Upper lobe of right lung (tissue), 1 donor: ENCODE measurements at places on chromosomes 5 and 9. TPM values are rescaled to one million over a fixed set of nuclear protein-coding genes. Genes with fewer than 3 reads are reported as not detected.
A peak's percentile ranks its signal among the peaks of the same experiment; 100 is the strongest.

KIF12 gene
- 6.2 TPM for total RNA-seq

MARCHF11 gene
- total RNA-seq: not detected

NR2F1-AS1 gene
- 16.2 TPM for total RNA-seq

C9orf153 gene
- total RNA-seq: 0.23 TPM

GRCh38 chr5:40486437-40487275 is 193.1 kb upstream of the PTGER4 start:
- DNase-seq: no peak

GRCh38 chr9:129889941-129890717 is 54.9 kb downstream of the USP20 start:
- peak; percentile 71 for DNase-seq

- DNase-seq: no peak
Observed at GRCh38 chr5:15344954-15345353, 155.0 kb upstream of the FBXL7 start.

DNA sequence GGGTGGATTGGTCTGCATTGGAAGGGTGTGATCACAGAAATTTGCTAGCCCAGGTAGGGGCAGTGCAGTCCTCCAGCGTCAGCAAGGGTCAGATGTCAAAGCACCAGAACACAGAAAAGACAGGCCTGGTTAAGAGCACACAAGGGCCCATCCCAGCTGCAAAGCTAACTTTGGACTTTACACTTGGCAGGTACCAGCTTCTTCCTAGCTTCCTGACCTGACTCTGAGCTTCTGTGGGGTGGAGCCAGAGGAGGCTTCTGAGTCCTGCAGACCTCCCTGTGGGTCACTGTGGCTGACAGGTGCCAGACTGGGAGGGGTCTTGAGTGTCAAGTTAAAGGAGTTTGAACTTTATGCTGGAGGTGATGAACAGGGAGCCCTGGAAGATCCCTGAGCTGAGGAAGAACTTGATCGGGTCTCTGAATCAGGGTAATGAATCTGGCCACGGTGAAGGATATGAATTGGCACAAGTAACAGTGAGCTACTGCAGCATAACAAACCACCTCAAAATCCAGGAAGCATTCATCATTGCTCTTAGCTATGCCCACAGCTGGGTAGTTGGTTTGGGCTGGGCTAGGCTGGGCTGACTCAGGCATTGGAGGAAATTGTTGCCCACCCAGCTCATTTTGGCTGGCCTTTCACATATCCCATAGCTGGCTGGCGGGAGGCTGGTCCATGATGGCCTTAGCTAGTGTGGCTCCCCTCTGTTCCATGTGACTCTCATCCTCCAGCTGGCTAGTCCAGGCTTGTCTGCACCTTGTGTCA is 63.4 kb downstream of the BARX1 start:
- DNase-seq: no peak

DNA sequence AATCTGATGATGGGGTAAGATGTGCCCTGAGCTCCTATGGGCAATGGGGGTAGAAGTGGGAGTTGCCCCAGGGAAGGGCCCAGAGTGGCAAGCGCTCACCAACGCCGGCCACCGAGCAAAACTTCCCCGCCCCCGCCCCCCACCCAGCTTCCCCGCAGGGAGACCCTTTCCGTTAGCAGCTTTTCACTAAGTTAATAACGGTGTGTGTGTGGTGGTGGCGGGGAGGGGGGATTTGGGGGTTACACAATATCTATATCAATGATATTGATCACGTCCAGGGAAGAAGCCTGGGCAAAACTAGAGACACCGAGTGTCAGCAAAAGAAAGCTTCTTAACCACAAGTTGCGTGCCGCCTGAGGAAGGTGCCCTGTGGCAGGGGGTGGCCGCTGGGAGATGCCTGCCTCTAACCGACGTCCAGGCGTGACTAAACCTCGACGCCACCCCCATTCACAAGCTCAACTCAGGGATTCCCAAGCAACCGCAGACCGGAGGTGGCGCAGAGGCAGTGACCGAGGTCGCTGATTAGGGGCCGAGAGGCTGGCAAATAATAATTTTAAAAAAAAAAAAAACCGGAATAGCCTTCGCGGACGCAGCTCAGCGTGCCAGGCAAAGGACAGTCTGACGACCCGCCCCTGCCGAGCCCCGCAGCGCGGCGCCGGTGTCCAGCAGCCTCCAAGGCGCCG is 222.6 kb downstream of the MEF2C start:
- DNase-seq: no peak

DNA sequence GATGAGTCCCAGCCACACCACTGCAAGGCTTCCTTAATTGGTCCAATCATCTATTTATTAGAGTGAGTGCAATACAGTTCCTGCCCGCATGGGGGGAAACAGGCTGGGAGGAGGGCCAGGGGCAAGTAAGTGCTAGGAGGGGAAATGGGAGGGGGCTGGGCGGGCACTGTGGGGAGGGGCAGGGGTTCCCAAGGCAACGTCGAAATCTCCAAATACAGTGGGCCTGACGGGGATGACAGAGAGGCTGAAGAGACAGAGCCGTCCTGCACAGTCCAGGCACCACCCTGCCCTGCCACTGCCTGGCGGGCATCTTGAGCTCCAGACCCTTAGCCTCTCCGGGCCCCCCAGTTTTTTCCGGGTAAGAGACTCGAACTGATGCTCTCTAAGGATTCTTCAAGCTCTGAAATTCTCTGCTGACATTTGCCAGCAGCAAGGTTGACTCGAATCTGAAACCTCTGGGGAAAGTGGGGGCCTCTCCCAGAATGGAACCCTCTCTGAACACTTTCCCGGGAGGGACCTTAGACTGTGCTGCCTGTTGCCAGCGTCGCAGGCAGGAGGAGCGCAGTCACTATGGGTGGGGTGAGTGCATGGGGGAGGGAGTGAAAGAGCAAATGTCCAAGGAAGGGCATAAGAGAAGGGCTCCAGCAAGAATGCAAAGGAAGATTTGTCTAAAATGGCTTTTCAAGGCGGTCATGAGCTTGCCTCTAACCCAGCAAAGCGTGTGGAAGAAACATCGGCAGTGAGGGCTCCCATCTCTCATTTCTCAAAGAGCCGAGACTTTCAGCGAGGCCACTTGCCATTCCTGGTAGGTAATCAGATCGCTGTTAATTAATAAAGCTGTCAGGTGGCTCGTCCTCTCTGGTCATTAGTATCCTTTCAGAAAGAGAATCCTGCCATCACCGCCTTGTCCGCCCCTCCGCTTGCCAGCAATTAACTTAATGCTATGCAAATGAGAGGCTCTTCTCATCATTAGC is 99.0 kb downstream of the GTF3C4 start:
- DNase-seq: peak; percentile 79

- DNase-seq: no peak
Observed at GRCh38 chr9:68462105-68462775, 78.4 kb downstream of the TMEM252 start.

DNA sequence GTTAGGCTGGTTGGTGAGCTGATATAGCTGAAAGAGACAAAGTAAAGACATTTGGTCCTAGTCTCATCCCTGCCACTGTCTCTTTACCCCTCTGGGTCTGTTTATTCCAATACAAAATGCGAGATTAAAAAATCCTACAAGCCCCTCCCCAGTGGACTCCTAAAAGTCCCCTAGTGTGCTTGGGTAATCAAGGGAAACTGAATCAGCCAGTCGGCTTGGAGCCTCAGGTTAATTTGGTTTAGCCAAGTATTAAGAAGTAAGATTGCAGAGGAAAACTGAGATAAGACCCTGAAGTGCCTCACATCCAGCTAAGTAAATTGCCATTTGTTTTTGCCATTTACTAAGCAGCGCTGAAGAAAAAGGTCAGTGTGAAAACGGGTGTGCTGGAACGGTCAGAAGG is 10.4 kb downstream of the NIM1K start:
- DNase-seq: no peak
